ENCODE measurements at places on chromosomes 12 and 14. TPM values are rescaled to one million over a fixed set of nuclear protein-coding genes. Genes with fewer than 3 reads are reported as not detected.

GRCh38 chr14:50530358-50530757 lies 2.0 kb downstream of the MAP4K5 start:
- H3K27me3 ChIP-seq: no peaks in the 10 kb centered on the region
- no peak for DNase-seq
- no peak overlapping the region for H3K27ac ChIP-seq
- peak overlapping the region; percentile 68 for H3K4me3 ChIP-seq
- H3K4me1 ChIP-seq: peaks cover 8% of the 10 kb centered on the region

GRCh38 chr14:74638066-74638465 lies 26.0 kb upstream of the LTBP2 start:
- H3K4me1 ChIP-seq: no peaks in the 10 kb centered on the region
- H3K27me3 ChIP-seq: no peaks in the 10 kb centered on the region
- H3K4me3 ChIP-seq: no peak overlapping the region

- DNase-seq: no peak
- H3K27me3 ChIP-seq: peaks cover 6% of the 10 kb centered on the region
- H3K4me1 ChIP-seq: peaks cover 16% of the 10 kb centered on the region
- peak overlapping the region; percentile 78 for H3K27ac ChIP-seq
Measured at GRCh38 chr12:104459368-104459909, 2.7 kb downstream of the CHST11 start.

- peaks cover 23% of the 10 kb centered on the region for H3K4me1 ChIP-seq
- peak; percentile 96 for DNase-seq
- peak overlapping the region; percentile 29 for H3K27ac ChIP-seq
- no peak overlapping the region for H3K4me3 ChIP-seq
Measured at GRCh38 chr14:77303417-77304156, 17.1 kb downstream of the POMT2 start.

GRCh38 chr12:17810399-17810798 lies 279.6 kb downstream of the RERGL start:
- H3K4me1 ChIP-seq: no peaks in the 10 kb centered on the region
- H3K36me3 ChIP-seq: no peaks in the 10 kb centered on the region
- H3K27ac ChIP-seq: no peak overlapping the region
- H3K4me3 ChIP-seq: no peak overlapping the region
- DNase-seq: no peak

DNA sequence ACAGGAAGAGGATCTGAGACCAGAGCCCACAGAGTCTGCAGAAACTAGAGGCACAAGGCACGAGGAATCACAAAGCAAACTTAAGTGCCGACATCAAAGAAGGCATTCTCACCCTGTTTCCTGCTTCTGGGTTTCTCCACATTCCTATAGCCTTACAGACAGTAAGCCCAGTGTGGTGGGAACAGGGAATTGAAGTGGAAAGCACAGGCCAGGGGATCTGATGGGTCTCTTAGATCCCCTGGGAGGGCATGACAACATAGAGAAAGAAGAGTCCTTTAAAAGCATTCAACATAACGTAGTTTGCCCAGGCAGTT lies 75.6 kb upstream of the FRMD6 start:
- no peak overlapping the region for H3K27ac ChIP-seq
- H3K27me3 ChIP-seq: no peaks in the 10 kb centered on the region

GRCh38 chr14:77275601-77276017 lies 4.6 kb upstream of the NGB start:
- no peak for DNase-seq
- H3K27ac ChIP-seq: no peak overlapping the region
- no peaks in the 10 kb centered on the region for H3K27me3 ChIP-seq

GRCh38 chr12:95178136-95178535 lies 39.1 kb downstream of the FGD6 start:
- H3K4me3 ChIP-seq: no peak overlapping the region
- no peaks in the 10 kb centered on the region for H3K27me3 ChIP-seq
- no peaks in the 10 kb centered on the region for H3K36me3 ChIP-seq
- no peak for DNase-seq
- H3K4me1 ChIP-seq: peaks cover 19% of the 10 kb centered on the region
- no peak overlapping the region for H3K27ac ChIP-seq

DNA sequence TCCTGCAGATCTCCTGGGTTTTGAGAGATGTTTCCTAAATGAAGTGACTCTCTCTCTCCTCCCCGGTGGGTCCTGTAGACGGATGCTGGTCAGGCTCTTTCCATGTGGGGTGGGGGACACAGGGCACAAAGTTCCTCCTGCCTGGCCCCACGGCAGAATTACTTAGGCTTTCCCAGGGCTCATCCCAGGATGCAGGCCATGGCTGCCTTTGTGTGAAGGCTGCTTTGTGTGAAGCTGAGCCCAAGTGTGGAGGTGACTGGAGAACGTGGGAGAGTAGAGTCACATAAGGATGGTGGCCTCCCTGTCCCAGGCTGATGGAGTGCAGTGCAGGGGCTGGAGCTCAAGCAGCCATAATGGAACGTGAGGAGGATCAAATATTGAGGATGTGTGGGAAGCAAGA lies 200.2 kb downstream of the ADGRD1 start:
- no peaks in the 10 kb centered on the region for H3K4me1 ChIP-seq
- no peak overlapping the region for H3K4me3 ChIP-seq
- H3K27ac ChIP-seq: no peak overlapping the region
- peaks cover 5% of the 10 kb centered on the region for H3K27me3 ChIP-seq

DNA sequence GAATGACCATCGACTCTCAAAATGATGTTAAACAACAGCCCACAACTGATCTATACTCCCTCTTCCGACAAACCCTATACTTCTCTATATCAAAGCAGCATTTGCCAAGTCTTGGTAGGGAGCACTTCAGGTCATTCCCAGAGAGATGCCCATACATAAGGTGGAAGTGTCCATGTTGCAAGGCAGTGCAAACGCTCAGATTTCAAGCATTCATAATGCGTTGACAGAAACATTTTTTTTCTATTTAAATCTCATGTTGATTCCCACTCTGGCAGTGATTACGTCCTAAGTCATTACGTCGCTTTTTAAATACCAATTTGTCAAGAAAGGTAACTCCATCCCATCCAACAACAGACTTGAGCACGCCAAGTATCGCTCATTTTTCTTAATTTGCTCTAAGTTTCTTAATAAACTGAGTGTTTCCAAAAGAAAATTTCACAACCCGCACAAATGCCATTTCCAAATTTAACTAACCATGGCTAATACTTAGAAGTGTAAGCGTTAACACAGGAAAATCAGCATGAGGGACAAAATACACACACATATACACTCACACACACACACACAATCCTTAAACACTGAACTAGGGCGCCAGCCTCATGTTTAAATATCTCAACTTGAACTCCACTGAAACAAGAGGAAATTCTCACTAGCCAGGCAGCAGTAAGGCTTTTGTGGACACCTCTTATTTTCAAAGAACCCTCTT lies 1.1 kb downstream of the GXYLT1 start:
- no peak for DNase-seq
- peaks cover 29% of the 10 kb centered on the region for H3K4me1 ChIP-seq
- no peaks in the 10 kb centered on the region for H3K27me3 ChIP-seq
- H3K4me3 ChIP-seq: peak overlapping the region; percentile 70
- no peaks in the 10 kb centered on the region for H3K36me3 ChIP-seq
- peak overlapping the region; percentile 93 for H3K27ac ChIP-seq

GRCh38 chr14:56524971-56525677 lies 54.5 kb upstream of the TMEM260 start:
- no peaks in the 10 kb centered on the region for H3K4me1 ChIP-seq
- no peak overlapping the region for H3K4me3 ChIP-seq
- no peak overlapping the region for H3K27ac ChIP-seq
- H3K36me3 ChIP-seq: no peaks in the 10 kb centered on the region
- H3K27me3 ChIP-seq: peaks cover 8% of the 10 kb centered on the region
- no peak for DNase-seq

- DNase-seq: no peak
- no peaks in the 10 kb centered on the region for H3K4me1 ChIP-seq
- no peak overlapping the region for H3K4me3 ChIP-seq
- H3K27ac ChIP-seq: no peak overlapping the region
Measured at GRCh38 chr12:24975425-24975824, 26.5 kb upstream of the BCAT1 start.

DNA sequence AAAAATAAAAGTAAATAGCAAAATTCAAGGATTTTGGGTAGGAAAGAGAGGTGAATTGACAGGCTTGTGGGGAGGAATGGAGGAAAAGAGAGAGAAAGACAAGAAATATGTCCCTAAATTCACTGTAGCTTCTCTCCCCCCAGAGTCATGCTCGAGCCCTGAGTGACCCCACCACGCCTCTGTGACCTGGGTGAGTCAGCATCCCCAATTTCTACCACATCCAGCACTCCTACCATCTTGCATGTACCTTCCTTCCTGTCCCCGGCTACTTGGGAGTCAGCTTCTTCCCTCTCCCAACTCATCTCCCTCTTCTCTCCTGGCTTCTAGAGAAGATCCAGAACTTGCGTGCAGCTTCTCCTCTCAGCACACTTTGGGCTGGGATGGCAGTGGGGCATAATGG lies 9.8 kb downstream of the ZNF219 start:
- no peak overlapping the region for H3K27ac ChIP-seq
- no peaks in the 10 kb centered on the region for H3K27me3 ChIP-seq
- H3K4me1 ChIP-seq: no peaks in the 10 kb centered on the region
- no peaks in the 10 kb centered on the region for H3K36me3 ChIP-seq

DNA sequence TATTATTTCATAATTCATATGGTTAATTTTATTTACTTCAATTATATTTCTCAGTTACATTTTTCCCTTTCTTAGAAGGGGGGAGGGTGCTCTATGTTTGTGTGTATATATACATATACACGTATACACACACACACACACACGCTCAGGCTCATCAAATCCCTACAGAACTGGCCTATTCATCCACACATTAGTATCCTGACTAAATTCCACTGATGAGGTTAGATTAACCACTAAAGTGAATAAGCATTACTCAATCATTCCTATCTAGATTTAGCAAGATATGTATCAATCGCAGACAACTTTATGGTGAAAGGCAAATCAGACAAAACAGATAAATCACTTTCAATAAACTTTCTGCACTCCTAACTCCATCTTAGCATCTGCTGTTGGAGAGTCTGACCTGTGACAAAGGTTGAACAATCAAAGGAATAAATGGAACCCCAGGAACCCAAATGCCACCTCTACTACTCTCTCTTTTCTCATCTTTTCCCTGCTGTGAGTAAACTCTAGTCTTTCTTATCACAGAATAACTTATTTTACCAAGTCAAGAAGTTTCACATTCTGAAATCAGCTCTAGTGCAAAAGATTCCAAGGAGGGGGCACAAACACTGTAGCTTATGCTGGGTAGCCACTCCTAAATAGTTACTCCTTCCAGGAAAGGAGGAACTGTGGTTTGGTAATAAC lies 67.6 kb downstream of the RALGAPA1 start:
- DNase-seq: no peak
- no peaks in the 10 kb centered on the region for H3K4me1 ChIP-seq
- peaks cover 4% of the 10 kb centered on the region for H3K36me3 ChIP-seq
- no peaks in the 10 kb centered on the region for H3K27me3 ChIP-seq
- no peak overlapping the region for H3K27ac ChIP-seq

- H3K36me3 ChIP-seq: no peaks in the 10 kb centered on the region
- no peak overlapping the region for H3K27ac ChIP-seq
- H3K4me1 ChIP-seq: no peaks in the 10 kb centered on the region
- H3K4me3 ChIP-seq: no peak overlapping the region
- DNase-seq: no peak
Measured at GRCh38 chr14:22544881-22545420, 44.1 kb downstream of the DAD1 start.

- H3K27me3 ChIP-seq: no peaks in the 10 kb centered on the region
- no peaks in the 10 kb centered on the region for H3K4me1 ChIP-seq
- H3K27ac ChIP-seq: no peak overlapping the region
- no peak for DNase-seq
Measured at GRCh38 chr12:71551529-71551928, 111.9 kb downstream of the LGR5 start.

DNA sequence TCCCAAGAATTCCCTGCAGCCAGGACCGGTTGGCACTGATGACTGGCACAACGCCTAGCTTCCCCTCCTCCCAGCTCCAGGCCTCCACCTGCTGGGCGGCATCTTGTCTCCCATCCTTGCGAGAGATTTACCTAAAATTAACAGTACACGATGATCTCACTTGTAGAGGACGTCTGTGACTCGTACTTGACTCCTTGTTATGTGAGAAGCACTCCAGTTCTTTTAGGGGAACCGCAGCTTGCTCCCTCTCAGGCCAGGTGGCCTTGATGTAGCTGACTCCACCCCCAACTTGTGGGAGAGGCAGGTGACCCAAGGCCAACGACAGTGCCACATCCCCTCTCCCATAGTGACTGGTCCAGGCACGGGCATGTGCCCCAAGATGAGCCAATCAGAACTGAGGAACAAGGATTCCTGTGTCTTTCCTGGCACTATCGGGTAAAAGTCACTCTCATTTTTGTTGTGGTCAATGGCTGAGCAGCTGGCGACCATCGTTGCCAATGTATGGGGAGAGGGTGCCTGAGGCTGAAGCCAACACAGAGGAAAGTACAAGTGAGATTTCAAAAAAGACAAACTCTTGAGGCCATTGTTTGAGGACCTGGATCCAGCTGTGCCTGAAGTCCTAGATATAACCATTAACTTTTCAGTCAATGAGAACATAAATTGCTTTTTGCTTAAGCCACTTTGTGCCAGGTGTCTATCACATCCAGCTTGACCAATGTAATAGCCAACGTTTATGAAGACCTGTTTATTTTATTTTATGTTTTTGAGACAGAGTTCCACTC lies 208.7 kb downstream of the RBM19 start:
- no peak overlapping the region for H3K4me3 ChIP-seq
- H3K4me1 ChIP-seq: no peaks in the 10 kb centered on the region
- DNase-seq: no peak

GRCh38 chr12:85310025-85310424 lies 30.0 kb downstream of the ALX1 start:
- no peaks in the 10 kb centered on the region for H3K36me3 ChIP-seq
- no peak overlapping the region for H3K4me3 ChIP-seq
- H3K27ac ChIP-seq: no peak overlapping the region
- no peaks in the 10 kb centered on the region for H3K27me3 ChIP-seq
- DNase-seq: no peak

- no peak overlapping the region for H3K4me3 ChIP-seq
- no peak for DNase-seq
Measured at GRCh38 chr14:75361751-75362433, 65.9 kb upstream of the JDP2 start.

- no peaks in the 10 kb centered on the region for H3K4me1 ChIP-seq
- no peaks in the 10 kb centered on the region for H3K27me3 ChIP-seq
Measured at GRCh38 chr12:79063258-79063657, 198.7 kb downstream of the SYT1 start.

- H3K27ac ChIP-seq: no peak overlapping the region
- no peaks in the 10 kb centered on the region for H3K27me3 ChIP-seq
- H3K4me3 ChIP-seq: no peak overlapping the region
- H3K4me1 ChIP-seq: no peaks in the 10 kb centered on the region
- no peak for DNase-seq
Measured at GRCh38 chr12:80857311-80857710, 80.4 kb downstream of the LIN7A start.

LGR5 gene
- 1.9 TPM for total RNA-seq

PTGER2 gene
- 0.41 TPM for total RNA-seq

KLRF1 gene
- 1.1 TPM for total RNA-seq

NABP2 gene
- 99.6 TPM for total RNA-seq

CCDC177 gene
- not detected for total RNA-seq

LBHD2 gene
- total RNA-seq: not detected

MUCL1 gene
- not detected for total RNA-seq

SLC6A15 gene
- total RNA-seq: 0.36 TPM

OR6C75 gene
- not detected for total RNA-seq

OTOGL gene
- total RNA-seq: not detected
